Stimulated activated CD8-positive, alpha-beta memory T cell treated with anti-CD3 and anti-CD28 coated beads, Interleukin-7, amount 100 ng/mL, for 1 hour (primary cell): ENCODE measurements at places on chromosomes 5 and 9.

DNA sequence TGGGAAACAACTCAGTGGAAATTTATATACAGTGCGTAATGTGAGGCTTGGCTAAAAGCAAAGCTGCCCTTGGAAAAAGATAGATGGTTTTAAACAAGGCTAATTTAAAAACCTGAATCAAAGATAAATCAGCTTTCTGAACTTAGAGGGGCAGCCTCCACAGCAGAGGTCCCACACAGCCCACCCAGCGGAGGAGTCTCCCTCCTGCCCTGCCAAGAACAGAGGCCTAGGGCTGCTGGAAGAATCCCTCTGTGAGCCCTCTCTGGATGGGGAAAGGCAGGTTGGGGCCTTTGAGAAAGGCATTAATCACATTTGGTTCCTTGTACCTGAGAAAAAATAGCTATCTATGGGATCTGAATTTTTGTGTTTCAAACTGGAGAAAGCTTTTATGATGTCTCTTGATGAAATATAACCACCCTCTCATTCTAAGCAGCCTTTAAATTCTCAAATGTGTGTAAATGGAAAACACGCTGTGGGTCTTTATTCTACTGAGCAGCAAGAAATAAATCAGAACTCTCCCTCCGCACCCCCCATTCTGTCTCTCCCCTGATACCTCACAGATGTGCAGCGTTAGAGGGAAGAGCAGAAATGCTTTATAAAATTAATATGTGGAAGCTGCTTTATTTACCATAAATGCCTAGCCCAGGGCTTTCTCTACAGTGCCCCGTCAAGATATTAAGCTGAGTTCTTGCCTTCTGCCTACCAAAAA, 329.2 kb downstream of the EFNA5 start:
- no peak for DNase-seq

GRCh38 chr9:92978345-92978875, 31.1 kb downstream of the FGD3 start:
- no peak for DNase-seq

DNA sequence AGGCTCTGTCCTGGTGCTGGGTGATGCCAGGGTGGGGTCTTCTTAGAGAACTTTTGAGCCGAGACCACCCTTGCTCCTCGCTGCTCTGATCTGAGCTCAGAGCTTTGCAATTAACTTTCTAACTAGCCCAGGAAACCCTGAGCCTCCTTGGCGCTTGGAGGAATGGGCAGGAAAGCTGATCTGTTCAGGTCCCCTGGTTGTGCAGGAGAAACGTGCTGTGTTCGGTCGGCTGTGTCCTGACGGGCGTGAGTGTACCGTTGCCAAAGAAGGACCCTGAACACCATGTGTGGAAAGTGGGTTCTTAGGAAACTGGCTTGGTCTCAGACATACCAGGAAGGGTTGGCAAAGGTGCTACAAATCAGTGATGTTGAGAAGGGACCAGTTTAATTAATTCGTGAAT, 1.8 kb downstream of the TCF7 start:
- no peak for DNase-seq

DNA sequence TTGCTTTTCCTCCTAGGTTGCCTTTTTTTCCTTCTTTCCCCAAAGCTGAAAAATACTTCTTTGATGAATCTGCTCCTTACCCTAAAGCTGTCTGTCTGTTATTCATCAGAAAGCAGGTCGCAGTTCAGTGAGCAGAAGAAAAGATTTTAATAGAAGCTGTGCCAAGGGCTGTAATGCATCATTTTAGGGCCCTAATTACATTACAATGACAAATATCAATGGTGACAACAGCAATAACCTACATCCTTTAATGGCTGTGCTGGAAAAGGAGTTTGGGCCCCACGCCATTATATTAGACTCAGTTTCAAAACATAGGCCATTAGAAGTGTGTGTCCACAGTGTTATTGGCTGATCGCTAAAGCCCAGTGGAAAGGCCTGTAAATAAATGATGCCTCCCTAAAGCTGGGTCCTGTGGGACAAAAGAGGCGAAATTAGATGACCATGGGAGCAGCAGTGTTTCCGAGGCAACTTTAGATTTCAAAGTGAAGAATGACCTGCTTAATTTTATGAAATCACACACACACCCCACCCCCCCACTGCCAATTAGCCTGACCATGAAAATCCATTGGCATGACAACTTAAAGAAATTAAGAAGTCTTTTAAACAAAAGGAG, 38.4 kb downstream of the TLE4 start:
- DNase-seq = no peak

DNA sequence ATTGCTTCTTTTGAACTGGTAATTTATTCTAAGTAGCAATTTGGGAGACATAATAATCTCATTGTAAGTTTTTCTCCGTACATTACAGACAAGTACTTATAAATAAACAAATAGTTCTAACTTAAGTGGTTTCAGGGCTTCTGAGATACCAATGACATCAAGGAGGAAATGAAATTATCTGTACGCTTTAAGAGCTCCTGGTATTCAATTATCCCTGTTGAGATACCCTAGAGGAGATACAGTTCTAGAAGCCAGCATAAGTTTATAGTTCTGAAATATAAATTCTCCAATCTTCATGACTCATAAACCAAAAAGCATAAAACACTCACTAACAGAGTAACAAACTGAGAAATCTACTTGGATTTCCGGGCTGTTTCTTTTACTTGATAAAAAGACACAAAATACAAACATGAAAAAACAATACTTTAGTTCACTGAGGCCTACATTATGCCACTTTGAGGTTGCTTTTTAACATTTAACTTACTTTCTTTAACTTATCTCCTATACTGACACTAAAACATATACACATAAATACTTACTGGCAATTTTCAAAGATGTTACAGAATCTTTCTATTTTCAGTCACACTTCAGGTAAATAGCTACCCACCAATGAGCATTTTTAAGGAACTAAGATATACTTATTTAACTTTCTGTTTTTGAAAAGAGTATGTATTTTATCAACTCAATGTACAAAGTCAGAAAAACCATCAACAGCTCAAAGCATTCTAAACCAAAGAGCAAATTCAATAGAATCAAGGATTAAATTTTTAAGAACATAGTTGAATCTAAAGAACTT, 7.5 kb downstream of the DCTN4 start:
- no peak for DNase-seq

- DNase-seq = no peak
These were observed 114.0 kb upstream of the MTAP start for GRCh38 chr9:21688108-21689102.

- no peak for DNase-seq
These were observed 16.9 kb downstream of the PTCH1 start for GRCh38 chr9:95499847-95500246.

GRCh38 chr5:1736065-1736464, 63.6 kb downstream of the MRPL36 start:
- DNase-seq = no peak

- no peak for DNase-seq
These were observed 213.1 kb downstream of the MSX2 start for GRCh38 chr5:174937201-174938123.

DNA sequence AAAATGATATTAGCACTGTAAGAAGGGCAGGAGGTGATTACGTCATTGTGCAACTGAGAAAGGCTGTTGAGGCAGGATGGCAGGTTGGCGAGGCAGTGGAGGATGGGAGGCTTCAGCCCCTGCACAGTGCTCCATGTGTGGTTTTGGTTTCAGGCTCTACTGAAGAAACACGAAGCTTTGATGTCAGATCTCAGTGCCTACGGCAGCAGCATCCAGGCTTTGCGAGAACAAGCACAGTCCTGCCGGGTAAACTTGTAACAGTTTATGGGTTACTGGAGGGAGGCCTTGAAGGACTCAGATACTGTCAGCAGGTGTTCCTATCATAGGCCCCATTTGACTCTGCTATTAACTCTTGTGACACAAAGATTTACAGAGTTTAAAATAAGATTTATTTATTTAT, 35.1 kb downstream of the SPTAN1 start:
- no peak for DNase-seq

DNA sequence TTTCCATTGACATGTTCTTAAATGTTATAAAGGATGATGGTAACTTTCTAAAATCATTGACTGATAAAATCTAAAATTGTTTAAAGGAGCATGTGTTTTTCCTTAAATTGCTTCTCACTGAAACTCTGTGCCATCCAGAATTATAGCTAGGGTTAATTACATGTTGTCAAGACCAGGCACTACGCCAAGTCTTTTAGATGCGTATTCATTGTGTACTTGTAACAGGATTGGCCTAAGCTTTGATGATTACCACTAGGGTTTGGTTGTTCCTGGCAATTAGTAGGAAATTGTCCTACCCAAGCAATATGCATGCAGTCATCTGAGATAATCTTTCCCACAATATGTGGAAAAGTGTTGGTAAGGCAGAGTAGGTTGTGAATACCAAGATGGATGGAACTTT, 43.8 kb downstream of the PRKACG start:
- DNase-seq = no peak

GRCh38 chr9:102950346-102950745, 44.8 kb upstream of the CYLC2 start:
- DNase-seq = no peak

DNA sequence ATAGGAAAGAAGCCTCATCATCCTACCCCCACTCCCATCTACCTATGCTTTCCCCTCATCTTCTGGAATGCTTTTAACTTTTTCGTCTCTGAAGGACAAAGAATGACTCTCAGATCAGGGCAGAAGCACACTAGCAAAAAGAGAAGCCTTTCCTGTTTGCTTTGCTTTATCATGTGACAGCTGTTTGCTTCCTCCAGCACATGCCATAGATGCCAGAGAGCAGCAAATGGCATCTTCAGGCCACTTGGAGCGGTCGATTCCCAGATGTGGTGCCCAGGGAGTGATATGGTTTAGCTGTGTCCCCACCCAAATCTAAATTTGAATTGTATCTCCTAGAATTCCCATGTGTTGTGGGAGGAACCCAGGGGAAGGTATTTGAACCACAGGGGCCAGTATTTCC, 294.8 kb downstream of the GADD45G start:
- no peak for DNase-seq

- no peak for DNase-seq
These were observed 306.4 kb upstream of the PANK3 start for GRCh38 chr5:168885324-168886120.

GRCh38 chr9:101200852-101201251, 172.3 kb downstream of the PLPPR1 start:
- no peak for DNase-seq

- DNase-seq = no peak
These were observed 40.8 kb upstream of the SPATA31C2 start for GRCh38 chr9:88179062-88179521.

DNA sequence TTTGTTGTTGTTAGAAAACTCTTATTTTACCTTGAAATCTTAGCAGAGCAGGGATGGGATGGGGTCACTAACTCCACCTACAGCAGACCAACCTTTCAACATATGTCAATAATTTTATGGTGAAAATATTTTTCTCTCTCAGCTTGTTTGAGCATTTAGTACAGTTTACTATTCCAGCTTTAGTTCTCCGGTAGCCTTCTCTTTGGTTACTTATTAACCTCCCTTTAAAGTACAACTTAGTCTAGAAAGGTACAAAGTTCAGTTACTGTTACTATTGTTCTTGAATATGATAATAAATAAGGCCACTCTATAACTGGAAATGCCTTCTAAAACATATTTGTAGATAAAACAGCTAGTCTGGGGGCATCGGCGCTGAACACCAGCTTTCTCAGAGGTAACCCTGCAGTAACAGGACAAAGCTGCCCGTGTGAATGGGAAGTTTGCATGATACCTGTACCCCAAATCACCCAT, 233.3 kb downstream of the PCSK1 start:
- DNase-seq = no peak

- no peak for DNase-seq
These were observed 215.4 kb upstream of the TLX3 start for GRCh38 chr5:171093598-171093997.

DNA sequence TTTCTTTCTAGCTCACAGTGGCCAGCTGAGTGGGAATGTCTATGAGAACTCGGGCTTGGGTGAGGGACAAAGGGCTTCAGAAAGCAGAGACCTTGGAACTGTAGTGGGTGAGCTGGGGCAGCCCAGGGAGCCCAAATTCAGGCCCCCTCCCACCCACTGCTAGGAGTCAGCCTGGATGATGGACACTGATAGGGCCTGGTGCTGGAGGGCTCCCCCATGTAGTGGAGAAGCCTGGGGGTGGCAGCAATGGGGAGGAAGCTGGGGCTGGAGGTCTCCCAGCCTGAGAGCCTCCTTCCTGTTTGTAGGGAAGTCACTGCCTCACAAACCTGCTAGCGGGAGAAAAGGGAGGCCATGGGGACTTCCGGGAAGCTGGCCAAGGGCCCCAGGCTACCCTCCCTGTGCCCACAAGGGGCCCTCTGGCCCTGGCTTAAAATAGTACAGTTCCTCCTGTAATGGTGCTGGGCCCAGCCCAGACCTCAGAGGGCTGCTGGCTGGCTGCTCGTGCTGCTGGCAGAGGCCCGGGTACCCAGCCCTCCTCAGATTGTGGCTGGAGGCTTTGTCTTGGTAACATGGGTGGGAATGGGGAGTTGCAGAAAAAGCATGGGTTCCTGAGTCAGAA, 6.3 kb upstream of the NR5A1 start:
- DNase-seq = no peak

- no peak for DNase-seq
These were observed 8.4 kb downstream of the TPPP start for GRCh38 chr5:684751-685216.

DNA sequence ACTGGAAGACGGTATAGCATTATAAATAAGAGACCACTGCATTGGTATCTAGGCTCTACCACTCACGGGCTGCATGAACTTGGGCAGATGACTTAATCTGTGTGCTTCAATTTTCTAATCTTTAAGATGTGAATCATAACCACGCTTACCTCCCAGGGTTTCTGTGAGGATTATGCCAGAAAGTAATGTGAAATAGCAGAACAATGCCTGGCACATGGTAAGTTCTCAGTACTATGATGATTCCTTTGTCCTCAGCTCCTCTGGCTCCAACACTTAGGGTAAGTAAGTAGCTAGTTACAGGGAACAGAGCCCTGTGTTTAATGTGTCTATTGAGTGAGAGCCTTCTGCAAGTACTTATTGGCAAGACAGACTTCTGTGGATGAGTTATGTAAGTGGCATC, 31.1 kb downstream of the POU4F3 start:
- DNase-seq = no peak

- no peak for DNase-seq
These were observed 95.4 kb upstream of the ANXA1 start for GRCh38 chr9:73056245-73056644.

DNA sequence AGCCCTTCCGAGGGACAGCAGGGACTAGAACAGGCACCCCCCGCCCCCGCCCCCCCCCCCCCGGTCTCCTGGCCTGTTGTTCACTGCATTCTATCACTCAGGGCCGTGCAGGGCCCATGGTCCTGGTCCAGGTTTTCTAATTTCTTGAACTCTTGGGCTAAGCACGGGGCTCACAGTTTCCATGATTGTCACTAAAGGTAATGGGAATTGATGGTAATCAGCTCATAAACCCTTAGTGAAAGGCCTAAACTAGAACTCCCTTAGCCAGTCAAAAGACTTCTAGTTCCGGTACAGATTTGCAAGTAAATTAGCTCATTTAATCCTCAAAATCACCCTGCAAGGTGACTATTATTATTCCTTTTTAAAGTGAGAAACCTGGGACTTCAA, 14.7 kb upstream of the PWWP2A start:
- no peak for DNase-seq

GRCh38 chr5:3678801-3679200, 83.2 kb downstream of the IRX1 start:
- DNase-seq = no peak

GRCh38 chr9:134624621-134625181, 16.9 kb upstream of the COL5A1 start:
- DNase-seq = no peak
